NCI-H1092 treated with DMSO at 0.1 percent for 48 hours (cell line): ENCODE measurements at places on chromosomes 2 and 18.
A peak's percentile ranks its signal among the peaks of the same experiment; 100 is the strongest.

DNA sequence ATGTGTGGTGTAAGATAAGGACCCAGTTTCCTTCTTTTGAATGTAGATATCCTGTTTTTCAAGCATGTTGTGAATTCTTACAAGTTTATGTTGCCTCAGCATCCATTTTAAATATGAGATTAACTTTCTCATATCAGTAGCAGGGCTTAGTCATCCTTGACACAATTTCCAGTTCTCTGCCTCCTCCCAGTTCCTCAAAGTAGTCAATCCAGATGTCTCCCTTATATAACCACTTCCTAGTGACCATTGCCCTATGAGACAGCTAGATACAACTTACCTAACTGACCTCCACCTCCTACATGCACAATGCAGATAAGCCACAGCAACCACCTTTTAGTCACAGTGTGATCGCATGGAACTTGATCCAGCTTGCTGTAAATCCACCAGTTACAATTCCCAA is 269.2 kb upstream of the ZNF521 start:
- no peak for DNase-seq

DNA sequence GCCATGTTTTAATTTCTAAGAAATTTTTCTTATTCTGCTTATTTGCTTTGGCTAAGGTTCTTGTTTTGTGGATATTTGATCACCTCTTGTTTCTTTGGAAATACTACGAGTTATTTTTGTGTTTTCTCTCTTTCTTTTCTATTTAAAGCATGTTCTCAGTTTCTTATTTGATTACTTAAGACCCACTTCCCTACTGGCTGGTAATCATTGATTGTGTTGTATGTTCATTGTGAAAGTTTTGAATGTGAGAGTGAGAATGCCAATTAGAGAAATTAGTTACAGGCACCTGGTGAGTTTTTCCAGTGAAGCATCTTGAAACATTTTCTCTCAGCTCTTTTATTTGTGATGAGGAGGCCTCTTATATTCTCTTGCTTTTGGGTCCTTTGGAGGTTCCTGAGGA is 226.7 kb upstream of the MC4R start:
- no peak for DNase-seq

- no peak for DNase-seq
Measured at GRCh38 chr18:47254341-47254939, 3.0 kb upstream of the SKOR2 start.

GRCh38 chr2:90069290-90069894 is 1377.9 kb downstream of the RPIA start:
- DNase-seq, result no peak

- DNase-seq, result no peak
Measured at GRCh38 chr2:82795446-82795845, 1663.6 kb downstream of the SUCLG1 start.

DNA sequence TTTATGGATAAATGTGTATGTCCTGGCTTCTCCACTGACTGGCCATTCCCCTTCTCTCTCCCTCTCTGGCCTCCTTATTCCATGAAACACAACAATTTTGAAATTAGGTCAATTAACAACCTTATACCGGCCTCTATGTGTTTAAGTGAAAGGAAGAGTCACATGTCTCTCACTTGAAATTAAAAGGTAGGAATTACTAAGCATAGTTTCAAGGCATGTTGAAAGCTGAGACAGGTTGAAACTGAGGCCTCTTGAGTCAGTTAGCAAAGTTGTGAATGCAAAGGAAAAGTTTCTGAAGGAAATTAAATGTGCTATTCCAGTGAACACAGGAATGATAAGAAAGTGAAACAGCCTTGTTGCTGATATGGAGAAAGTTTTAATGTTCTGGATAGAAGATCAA is 69.7 kb downstream of the ADAM23 start:
- no peak for DNase-seq

- no peak for DNase-seq
Measured at GRCh38 chr2:32262105-32262504, 2.6 kb downstream of the NLRC4 start.

- no peak for DNase-seq
Measured at GRCh38 chr2:236173036-236173728, 5.0 kb upstream of the GBX2 start.

DNA sequence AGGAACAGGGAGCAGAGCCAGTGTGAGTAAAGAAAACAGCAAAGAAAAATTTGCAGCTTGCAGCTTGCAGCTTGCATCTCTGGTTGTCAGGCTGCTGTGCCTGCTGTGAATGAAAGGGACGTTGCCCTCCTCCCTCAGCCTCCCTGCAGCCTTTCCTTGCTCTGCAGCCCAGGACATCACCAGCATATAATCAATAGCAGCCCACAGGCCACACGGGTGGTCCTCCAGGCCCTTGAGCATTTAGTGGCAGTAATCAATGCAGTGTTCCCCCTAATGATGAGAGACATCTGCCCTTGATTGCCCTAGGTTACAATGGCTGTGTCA is 122.2 kb upstream of the TACR1 start:
- DNase-seq, result no peak

DNA sequence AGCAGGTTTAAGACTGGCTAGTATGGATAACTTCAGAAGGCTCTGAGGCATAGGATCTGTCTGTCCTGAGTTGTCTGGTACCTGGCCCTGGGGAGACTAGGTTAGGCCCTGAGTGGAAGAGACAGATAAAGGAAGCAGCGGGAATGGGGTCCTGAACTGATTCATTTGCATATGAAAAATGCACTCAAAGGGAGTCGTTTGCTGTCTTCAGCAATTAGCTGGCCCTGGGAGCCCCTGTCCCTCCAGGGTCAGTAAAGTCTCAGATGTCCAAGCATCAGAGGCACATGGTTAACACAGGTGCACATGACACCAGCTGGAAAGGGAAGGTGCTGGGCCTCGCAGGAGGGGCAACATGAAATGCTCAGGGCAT is 172.4 kb downstream of the ACOXL start:
- no peak for DNase-seq

GRCh38 chr2:56260415-56260814 is 76.6 kb downstream of the CCDC85A start:
- DNase-seq, result no peak

DNA sequence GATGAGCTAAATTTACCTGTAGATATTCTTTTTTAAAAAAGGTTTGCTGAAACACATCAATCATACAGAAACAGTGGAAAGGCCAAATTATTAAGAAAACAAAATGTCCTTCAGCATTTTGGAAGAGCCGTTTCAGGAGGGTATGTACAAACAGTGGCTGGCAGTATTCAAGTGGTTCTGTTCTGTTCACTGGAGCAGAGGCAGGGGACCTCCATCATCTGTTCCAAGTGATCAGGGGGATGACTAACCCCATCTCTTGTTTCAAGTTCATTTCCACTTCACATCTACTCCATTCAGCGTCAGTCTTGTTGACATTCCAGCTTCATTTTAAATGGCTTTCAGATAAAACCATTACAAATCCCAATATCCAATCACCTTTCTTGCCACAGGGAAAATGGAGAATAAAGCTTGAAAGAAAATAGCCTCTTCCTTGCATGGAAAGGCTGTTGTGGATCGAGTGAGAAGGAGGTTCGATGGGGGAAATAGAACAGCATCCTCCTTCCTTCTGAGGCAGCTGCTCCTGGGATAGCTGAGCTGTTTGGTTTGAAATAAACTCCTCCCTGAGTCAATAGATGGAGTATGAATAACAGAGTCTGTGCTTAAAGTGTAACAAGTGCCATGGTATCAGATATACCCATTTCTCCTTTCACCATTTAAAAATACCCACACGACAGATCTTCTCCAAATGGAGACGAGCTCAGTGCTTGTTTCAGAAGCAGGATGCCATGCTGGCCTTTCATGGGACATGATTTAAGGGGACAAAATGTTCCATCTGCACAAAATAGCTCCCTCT is 63.7 kb upstream of the OTOF start:
- DNase-seq, result peak; percentile 91

- no peak for DNase-seq
Measured at GRCh38 chr2:111162718-111163331, 42.1 kb downstream of the BCL2L11 start.

- DNase-seq, result peak; percentile 48
Measured at GRCh38 chr18:48037481-48038271, 107.2 kb upstream of the SMAD2 start.

GRCh38 chr2:29787473-29788465 is 133.6 kb downstream of the ALK start:
- DNase-seq, result no peak

- DNase-seq, result no peak
Measured at GRCh38 chr2:51424418-51424817, 392.5 kb upstream of the NRXN1 start.

DNA sequence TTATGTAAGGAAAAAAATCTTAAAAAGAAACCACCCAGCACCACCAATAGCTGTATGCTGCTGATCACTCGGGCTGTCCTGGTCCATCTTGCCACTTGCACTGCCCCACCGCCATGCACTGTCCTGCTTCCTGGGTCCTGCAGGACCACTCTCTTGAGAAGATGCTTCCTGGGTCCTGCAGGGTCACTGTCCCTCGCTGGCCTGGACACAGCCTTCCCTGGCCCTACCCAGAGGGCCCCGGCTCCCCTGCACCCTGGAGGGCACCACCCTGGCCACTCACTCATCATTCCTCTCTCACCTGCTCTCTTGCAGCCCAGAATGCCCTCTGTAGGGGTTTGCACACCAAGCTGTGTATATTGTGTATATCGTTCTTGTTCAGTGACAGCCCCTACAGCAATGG is 2.4 kb upstream of the OTOS start:
- DNase-seq, result no peak

- DNase-seq, result no peak
Measured at GRCh38 chr18:75427603-75428002, at the start of gene SMIM21. Gene SMIM21, minus strand, starts transcription at chr18:75427703. Its CDS starts 140 bp downstream, at chr18:75427563.
